Stimulated activated CD8-positive, alpha-beta memory T cell treated with anti-CD3 and anti-CD28 coated beads, Interleukin-7, amount 100 ng/mL, for 1 hour (primary cell): ENCODE measurements at places on chromosomes 6 and 20.

GRCh38 chr20:25407311-25408169 lies at the start of gene GINS1:
TSS of gene GINS1 (plus strand) at chr20:25407673. CDS start at chr20:25407821, 148 bp downstream.
- DNase-seq, result peak; percentile 49

DNA sequence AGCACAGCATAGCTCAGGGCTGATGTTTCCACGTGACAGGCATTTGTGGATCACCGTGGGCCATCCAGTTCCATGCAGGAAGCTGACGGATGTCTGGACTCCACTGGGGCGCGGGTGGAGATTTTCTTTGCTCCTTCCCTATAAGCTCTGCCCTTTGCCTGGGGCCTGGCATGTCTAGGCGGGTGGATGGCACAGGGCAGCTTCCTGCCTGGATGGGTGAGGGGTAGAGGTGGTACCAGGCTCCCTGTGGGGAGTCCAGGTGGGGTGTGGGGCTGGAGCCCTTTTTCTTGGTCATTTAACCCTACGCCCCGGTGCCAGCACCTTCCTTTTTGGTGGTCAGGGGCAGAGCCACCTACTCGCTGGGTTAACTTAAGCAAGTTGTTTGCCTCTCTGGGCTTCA lies 10.4 kb downstream of the FAM110A start:
- DNase-seq, result no peak

- DNase-seq, result no peak
Observed at GRCh38 chr20:21982559-21982958, 277.1 kb downstream of the PAX1 start.

DNA sequence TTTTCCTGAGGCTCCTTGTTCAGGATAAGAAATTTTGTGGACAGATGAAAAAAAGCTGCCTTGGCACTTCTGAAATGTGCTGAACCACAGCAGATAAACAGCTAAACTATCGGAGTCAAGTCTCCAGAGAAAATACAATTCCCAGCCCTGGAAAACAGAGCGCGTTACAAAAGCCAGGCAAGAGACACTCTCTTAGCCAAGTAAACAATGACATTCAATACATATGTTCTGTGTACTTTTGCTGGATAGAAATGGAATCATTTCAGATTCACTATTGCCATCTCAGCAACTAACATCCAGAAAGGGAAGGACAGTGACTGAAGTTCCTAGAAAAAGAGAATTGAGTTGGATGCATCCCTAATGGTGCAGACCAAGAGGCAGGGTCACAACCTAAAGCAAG lies 196.8 kb upstream of the NRSN1 start:
- no peak for DNase-seq

DNA sequence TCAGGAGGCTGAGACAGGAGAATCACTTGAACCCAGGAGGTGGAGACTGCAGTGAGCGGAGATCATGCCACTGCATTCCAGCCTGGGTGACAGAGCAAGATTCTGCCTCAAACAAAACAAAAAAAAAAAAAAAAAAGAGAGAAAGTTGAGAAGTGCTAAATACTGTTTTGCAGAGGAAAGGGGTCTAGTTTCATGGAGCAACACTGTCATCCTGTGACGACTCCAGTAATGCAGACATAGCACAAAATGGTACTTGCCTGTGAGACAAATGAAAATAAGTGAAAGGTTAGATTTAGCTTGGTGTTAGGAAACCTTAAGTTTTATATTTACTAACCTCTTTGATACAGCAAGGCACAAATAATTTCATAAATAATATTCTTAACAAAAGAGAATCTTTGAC lies 29.7 kb downstream of the CEP162 start:
- DNase-seq, result no peak

GRCh38 chr20:1631309-1632151 lies 11.7 kb upstream of the SIRPB1 start:
- DNase-seq, result no peak

DNA sequence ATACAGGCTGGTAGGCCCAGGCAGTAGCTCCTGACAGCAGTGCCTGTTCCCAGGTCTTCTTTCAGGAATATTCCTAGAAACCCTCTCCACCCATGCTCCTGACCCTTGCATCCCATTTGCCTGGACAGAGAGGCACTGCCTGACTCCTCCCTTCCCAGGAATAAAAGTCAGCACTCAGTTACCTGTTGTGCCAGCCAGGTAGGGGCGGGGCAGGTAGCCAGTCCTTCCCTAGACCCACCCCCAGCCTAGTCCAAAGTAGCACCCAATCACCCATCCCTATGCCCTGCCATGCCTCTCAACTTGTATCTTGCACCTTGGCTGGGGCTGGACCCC lies 129.9 kb downstream of the MRPL14 start:
- DNase-seq, result no peak

DNA sequence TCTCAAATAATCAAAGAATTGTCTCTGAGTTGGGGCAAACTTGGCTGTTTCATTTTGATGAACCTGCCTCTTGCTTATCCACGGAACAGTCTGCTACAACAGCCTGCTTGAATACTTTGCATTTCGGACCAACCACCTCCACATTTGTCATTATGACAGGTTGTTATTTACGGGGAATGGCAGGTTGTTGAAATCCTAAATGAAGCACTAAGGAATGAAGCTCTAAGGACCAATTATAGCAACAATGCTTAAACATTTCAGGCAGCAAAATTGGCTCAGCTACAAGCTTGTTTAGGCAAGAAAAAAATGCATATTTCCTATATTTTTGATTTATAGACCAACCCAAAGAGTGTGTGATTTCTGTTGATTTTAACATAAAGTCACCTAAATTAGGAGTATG lies 84.5 kb downstream of the MAP3K7 start:
- no peak for DNase-seq

DNA sequence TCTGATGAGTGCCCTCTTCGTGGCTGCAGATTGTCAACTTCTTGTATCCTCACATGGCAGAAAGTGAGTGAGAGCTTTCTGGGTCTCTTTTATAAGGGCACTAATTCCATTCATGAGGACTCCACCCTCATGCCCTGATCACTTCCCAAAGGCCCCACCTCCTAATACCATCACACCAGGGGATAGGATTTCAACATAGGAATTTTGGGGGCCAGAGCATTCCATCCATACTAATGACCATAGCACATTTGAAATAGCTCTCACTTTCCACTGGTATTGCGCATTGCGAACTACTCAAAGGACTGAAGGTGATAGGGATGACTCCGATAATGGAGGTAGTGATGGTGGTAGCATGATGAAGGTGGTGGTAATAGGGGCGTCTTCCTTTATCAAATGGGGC lies 324.3 kb downstream of the PRL start:
- no peak for DNase-seq

DNA sequence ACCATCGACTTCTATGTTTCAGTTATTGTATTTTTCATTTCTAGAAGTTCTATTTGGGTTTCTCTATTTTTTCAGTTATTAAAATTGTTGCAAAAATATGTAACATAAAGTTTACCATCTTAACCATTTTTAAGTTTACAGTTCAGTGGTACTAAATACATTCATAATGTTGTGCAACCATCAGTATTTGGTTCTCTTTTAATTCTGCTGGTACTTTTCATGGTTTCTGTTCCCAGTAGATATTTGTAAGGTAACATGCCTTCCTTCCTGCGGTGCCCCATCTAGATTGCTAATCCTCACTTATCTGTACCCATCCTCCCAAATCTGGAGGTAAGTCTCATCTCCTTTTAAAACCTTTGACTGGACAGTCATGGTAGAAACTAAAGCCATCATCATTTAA lies 47.9 kb downstream of the TGM2 start:
- DNase-seq, result no peak

DNA sequence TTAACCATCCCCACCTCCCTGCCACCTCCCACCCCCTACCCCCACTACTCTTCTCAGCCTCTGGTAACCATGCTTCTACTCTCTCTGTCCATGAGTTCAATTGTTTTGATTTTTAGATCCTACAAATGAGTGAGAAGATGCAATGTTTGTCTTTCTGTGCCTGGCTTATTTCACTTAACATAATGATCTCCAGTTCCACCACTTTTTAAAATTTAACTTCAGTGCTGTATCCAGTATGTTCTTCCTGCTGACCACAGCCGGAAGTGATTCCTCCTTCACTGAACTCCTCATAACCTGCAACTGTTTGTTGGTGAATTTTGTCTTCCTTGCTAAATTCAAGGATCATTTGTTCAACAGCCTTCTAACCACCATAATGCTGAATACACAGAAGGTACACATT lies 3.9 kb downstream of the MAP7 start:
- DNase-seq, result no peak

DNA sequence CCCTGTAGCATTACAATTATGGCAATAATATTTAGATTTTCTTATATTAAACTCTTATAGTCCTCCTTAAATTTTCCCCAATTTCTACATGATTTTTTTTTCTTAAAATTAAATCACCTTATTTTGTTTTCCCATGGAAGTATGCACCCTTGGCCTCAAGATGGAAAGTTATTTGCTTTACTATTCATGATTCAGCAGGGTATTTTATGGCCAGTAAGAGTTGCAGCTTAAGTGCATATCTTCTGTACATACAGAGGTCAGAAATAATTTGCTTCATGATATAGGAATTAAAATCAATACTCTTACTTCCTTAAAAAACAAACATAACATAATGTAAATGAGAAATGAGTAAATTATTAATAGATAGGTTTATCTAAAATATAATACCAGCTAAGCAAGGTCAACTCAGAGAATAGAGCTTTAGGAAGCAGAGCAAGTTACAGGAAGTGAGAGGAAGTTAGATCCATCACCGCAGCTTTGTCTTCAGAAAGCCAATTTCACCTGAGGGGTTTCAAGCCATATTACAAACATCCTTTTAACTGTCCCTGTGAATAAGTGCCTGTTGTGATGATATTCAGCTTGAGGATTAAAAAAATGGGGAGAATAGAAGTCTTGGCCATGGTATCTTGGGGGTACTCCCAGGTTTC lies 24.6 kb upstream of the HS3ST5 start:
- DNase-seq, result no peak

DNA sequence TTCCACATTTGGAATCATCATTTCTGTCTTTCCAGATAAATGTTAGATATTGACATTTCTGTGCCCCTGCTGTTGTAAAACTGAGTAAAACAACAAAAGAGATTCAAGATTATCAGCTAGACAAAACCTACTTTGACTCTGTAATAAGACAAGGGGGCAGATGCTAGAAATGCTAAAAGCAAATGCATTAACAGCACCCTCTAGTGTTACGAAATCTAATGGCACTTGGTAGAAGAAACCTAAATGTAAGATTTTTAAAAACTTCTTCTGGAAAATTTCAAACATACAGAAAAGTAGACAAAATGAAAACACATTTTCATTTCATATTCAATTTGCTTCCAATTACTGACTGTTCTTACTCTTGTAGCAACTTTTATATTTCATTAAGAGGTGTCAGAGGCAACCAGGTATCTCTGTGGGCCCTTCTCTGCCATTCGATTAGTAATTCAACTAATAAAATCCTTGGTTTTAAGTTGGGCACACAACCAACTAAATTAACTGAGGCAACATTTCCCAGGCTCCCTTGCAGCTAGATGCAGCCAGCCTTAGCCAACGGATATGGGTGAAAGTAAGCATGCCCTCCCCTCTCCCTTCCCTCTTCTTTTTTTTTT lies 45.0 kb downstream of the SLC23A2 start:
- no peak for DNase-seq

DNA sequence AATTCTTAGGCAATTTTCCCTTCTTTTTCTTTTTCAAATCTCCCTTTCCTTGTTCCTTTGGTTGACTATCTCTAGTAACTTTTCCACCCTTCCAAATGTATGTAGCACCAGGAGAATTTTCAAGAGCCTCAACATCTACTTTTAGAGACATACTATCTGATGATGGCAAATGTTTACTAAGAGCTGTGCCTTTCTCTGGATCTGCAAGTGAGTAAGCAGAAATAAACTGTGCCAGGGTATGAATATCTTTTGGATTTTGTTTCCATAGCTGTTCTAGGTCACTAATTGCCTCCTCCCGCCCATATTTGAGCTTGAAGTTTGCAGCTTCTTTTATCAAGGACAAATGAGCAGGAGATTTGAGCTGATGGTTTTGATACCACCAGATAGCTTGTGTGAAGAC lies 69.5 kb downstream of the GTF2H5 start:
- DNase-seq, result no peak

DNA sequence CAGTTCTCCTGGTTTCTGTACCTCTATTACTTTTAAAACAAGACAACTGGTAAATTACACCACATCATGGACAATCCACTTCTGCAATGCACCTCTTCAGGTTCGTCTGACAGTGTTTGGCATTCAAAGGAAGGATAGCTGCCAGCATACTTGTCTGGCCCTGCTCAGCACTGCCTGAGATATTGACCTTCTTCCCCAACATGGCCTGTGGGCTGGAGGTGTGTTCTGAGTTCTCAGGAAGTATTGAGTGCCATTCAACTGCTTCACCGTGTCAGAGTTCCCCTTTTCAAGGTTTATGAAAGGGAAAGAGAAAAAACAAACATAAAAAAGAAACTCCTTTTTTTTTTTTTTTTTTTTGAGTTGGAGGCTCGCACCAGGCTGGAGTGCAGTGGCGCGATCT lies 267.9 kb upstream of the SASH1 start:
- no peak for DNase-seq

GRCh38 chr6:106159531-106159940 lies 73.4 kb downstream of the PRDM1 start:
- no peak for DNase-seq

DNA sequence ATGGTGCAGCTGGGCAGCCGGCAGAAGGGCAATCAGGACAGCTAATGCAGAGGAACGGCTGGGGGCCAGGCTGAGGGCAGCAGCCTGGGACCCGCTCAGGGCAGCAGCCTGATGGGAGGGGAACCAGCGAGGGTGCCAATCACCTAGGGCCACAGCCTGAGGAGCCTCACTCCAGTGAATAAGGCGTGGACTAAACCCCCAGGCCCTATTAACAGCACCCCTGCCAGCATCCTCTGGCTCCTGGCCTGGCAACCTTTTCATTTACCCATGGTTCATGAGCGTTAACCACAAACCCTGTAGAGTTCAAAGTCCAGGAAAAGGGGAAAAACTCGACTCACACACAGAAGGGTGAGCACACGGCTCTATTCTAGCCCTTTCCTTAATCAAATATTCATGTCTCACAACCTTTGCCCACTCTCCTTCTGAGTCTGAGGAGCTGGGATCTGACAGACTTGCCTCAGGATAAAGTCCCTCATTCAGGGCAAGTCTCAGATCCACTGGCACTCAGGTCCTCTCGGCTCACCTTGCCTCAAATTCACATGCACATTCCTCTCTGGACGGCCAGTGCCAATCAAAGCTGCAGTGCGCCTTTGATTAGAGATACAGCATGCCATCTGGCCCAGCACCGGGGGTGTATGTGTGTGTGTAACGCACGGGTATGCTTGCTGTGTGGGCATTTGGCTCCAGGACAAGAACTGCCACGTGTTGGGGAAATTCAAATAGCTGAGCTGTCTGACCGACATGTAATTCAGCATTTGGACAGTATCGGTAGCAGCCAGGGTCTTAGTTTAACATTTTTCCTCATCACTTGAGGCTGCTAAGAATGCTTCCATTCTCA lies 86.9 kb upstream of the TRAF3IP2 start:
- DNase-seq, result no peak
